ENCODE measurements at places on chromosomes 12 and 14.
A peak's percentile ranks its signal among the peaks of the same experiment; 100 is the strongest.

DNA sequence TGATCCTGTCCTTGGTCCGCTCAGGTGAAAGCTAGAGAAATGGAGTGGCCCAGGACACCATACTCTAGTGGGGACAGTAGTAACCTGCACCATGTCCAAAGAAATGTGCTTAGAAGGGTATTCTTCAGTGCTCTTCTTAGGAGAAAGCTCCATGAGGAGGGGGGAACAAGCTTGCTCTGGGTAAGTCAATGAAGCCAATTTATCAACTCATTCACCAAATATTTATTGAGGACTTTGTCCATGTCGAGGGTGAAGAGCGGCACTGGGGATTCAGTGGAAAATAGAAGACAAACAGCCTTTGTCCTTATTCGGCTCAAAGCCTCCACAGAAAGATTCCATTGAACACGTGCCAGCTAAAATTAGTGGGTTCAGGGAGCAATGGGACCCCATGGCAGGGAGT lies 677.8 kb downstream of the BCL11B start:
- DNase-seq: no peak

- DNase-seq: peak; percentile 32
These were observed 12.2 kb upstream of the BDKRB1 start for GRCh38 chr14:96243785-96244184.

DNA sequence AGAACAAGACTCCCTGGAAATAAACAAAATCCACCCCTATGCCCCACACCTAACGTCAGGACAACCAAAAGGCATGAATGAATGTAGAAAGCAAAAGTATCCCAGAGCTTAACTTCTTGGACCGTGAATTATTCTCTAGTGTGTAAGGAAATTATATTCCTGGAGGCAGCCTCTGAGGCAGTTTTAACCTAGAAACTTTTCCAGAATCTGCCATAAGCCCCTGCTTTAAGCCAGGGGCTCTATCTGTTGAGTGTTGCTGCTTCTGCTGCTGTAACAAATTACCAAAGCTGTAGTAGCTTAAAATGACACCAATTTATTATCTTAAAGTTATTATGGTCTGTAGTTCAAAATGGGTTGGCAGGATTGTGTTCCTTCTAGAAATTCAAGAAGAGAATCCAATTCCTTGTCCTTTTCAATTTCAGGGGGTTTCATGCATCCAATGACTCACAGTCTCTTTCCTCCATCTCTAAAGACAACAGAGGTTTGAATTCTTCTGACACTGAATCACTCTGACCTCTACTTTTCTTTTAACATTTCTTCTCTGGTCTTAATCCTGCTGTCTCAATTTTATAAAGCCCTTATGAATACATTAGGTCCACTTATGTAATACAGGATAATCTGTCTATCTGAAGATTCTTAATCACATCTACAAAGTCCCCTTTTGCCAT lies 242.7 kb downstream of the ATXN7L3B start:
- DNase-seq: no peak

- DNase-seq: no peak
These were observed 13.4 kb downstream of the VDR start for GRCh38 chr12:47891356-47891755.

- DNase-seq: no peak
These were observed 29.9 kb upstream of the LRP1-AS start for GRCh38 chr12:57177354-57177753.

DNA sequence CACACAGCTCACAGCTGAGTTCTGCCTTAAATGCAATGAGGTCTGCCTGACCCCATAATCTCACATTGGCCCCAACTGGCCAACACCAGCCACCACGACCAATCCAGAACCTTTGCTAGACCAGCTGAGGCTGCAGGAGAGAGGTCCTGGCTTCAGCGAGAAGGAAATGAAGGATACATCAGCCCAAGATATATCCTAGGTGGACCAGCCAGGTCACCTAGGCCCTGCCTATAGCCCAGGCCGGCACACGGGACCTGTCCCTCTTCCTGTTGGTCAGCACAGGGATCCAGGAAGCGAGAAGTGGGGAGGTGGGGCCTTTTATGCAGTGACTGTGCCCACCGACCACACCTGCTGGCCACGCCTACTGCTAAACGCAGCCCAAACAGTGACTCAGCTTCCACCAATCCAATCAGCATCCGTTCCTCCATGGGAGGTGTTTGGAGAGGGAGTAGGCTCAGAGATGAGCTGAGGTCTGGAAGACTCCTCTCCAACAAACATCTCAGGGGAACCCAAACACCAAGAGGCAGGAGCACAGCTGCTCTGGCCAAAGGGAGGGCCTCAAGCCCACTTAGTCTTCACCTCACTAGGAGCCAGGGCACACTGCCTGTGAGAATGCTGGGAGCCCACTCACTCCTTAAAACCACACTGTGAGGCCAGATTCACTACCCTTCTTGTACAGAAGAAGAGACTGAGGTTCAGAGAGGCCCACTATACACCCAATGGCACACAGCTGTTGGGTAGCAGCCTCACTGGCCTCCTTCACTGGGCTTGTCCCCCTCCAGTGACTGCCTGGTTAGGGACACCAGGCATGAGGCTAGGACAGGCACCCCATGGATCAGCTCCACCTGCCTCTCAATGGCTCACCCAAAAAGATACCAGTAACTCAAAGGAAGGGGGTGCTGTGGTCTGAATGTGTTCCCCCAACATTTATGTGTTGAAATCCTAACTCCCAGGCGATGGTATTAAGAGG lies 51.3 kb upstream of the PPP2R5C start:
- DNase-seq: no peak

DNA sequence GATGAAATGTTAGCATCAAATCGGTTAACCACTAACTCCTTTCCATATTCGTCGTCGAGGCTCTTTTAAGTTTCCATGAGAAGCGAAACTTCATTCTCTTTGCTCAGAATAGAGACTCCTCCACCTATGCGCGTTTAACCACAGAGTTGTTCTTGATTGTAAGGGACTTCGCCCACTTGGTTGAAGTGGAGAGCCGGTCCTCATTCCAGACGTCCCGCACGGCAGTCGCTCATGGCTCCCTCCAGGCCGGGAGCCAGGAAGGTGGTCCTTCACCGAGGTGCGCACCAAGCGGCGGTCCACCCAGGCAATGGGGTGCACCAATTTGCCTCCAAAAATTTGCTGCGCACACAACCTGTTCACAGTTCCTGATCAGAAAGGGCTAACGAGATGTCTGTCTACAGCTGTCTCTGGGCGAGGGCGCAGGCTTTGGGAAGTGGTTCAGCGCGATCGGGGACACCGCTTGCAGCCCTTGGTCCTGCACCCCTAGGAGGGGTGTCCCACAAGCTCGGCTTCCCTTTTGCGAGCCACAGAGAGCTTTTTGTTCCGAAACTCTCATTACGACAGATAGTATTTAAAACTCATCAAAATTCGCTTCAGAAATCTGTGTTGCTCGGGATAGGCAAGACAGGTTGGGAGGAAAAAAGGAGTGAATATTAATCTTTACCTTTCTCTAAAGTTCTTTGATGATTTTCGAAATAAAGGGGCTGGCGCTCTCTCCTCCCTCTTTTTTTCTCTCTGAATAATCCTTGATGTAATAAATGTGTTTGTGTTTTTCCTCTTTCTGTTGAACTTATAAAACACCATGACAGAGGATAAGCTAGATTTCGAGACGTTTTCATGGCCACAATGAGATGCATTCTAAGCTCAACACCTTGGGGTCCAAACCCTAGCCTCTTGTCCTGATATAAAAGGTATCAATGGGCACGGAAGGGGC lies 6.4 kb upstream of the ALX1 start:
- DNase-seq: no peak

DNA sequence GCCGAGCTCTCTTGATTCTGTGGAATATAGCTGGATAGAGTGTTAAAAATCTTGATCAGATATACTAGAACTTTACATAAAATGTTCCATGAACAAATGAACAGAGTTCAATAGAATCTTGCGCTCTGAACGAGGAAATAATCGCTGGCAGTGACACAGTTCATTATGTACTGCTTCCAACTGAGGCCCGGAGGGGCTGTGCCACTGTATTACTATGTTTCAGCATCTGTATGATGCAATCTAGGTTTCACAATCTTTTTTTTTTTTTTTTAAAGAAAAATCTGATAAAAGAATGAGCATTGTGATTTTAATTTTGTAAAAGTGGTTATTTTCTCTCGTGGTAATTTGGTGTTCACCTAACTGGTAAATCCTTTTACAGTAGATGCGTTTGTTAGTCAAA lies 77.2 kb downstream of the FERMT2 start:
- DNase-seq: peak; percentile 86

DNA sequence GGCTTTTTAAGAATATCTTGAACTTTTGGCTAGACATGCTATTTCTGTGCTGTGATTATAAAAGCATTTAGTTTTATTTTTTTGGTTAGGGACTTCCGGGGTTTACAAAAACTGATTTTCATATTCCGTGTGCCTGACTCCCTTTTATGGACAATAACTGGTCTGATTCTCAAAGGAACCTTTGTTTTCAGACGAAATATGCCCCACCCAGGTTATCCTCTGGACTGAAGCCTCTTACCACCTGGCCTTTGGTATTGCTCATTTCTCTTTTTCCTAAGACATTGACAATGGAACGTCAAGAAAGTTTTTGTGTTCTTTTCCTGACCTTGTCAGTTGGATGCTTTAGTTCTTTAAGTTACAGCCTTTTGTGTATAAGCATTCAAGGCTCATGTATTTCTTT lies 10.8 kb downstream of the TIGAR start:
- no peak for DNase-seq
